ENCODE measurements at places on chromosomes 1 and 21.

GRCh38 chr1:216616425-216616824 is 106.8 kb downstream of the ESRRG start:
- DNase-seq: no peak

DNA sequence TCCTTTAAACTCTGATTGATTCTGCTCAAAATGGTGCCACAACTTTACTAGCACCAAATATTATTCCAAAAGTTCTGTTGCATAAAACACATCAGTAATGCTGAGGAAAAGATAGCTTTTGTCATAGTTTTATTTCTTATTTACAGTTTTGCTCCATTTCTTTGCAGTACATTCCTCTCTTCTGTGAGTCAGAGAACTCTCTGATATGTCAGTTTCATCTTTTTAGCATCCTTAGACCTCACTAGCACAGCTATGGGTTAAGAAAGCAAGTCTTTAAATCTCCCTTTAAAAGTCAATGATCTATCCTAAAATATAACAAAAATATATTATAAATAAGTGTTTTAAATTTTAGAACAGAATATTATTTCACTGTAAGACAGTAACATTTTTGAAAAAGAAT is 356.6 kb upstream of the SNX7 start:
- no peak for DNase-seq

DNA sequence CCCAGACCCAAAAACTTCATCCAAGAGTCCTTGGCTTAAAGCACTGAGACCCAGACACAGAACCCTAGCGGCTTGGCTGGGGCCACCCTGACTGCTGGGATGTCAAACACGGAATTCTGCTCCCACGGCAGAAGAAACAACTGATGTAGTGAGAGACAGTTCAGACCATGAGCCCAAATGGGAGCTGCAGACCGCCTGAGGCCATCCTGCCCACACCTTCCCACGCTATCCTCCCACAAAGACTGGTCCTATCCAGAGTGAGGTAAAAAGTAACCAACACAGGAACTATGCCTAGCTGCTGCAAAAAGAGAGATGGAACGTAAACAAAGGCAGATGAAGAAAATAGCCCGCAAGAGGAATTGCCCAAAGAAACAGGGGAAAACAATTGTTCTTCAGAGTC is 203.3 kb downstream of the PTPRU start:
- DNase-seq: no peak

GRCh38 chr1:156717351-156717750 is 10.9 kb upstream of the METTL25B start:
- no peak for DNase-seq

DNA sequence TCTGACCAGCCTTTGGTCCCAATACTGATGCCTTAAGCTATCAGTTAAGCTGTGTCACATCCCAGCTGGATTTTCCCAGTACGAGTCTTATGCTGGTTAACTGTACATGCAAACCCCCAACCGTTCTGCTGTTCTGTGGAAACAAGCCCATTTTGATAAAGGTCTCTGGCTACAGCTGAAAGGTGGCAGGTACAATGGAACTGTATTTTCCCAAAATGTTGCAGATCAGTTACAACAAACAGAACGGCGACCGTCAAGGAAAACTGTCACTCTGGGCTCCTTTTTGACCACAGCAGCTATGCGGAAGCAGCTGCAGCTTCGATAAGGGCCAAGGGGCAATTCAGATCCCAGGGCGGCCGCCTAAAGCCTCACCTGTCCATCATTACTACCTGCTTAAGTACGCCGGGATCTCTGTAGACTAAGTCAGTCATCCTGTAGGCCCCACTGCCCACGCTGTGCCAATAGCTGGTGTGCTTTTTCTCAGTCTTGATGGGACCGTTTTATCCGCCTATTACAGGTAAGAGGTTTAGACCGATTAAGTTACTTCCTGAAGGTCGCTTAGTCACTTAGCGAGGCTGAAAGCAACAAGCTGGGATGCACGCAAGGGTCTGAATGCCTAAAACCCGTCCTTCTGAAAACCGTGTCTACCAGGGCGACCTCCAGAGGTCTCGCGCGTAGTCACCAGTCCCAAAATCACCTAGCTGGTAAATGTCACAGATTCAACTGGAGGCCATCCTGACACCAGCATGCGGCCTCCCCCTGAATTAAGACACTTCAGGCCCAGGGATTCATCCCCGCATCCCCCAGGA is 11.1 kb upstream of the RAB42 start:
- DNase-seq: peak; percentile 59

DNA sequence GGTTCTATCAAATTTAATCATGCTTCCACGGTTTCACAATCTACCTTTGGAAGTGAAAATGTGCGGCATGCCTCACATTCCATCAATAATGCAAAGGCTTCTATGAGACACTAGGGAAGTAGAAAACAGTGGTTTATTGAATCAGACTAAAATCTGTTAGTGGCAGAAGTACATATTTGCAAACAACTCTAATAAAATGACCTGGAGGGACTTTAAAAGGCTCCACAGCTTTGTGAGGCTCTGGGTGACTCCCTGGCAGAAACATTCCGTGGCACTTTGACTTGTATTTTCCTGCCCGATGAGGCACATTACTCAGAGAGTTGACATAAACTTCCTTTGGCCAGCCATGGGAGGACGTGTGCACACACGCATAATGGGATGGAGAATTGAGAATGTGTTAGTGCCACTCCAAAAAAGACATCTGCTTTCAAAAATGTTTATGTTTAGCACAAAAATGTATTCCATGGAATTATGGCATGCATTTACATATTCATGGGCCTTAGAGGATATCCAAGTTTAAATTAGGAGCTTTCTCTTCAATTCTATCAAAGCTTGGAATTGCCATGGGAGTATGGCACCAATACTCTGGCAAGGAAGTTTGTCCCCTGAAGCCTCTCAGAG is 60.0 kb upstream of the SSX2IP start:
- no peak for DNase-seq

DNA sequence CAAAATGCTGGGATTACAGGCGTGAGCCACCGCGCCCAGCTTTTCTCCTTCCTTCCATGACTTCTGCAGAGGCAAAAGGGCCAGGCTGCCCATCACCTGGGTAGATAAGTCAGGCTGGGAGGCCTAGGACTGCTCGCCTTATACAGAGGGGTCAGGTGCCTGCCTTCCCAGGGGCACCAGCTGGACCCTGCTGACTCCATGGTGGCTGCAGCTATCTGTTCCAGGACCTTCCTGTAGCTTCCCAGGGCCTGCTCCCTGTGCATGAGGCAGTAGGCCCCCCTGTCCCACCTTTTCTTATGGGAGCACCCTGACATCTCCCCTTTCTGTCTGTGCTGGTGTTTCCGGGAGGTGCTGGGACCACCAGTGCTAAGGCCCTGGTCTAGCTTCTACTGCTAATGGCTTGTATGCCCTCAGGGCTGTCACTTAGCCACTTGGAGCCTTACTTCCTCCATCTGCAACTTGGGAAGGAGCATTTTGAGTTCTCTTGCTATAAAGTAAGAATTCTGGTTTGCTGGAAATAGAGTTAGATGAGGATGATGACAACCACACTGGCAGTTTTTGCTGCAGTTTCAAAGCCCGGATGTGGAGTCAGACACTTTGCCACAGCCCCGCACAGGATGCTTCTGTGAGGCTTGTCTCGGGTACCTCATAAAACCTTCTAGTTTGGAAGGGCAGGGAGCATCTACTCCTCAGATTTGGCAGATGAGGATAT is 14.4 kb downstream of the SOX13 start:
- no peak for DNase-seq

- DNase-seq: no peak
Observed at GRCh38 chr1:247146671-247147070, 25.1 kb downstream of the ZNF124 start.

GRCh38 chr1:184285401-184286087 is 101.3 kb upstream of the C1orf21 start:
- no peak for DNase-seq

DNA sequence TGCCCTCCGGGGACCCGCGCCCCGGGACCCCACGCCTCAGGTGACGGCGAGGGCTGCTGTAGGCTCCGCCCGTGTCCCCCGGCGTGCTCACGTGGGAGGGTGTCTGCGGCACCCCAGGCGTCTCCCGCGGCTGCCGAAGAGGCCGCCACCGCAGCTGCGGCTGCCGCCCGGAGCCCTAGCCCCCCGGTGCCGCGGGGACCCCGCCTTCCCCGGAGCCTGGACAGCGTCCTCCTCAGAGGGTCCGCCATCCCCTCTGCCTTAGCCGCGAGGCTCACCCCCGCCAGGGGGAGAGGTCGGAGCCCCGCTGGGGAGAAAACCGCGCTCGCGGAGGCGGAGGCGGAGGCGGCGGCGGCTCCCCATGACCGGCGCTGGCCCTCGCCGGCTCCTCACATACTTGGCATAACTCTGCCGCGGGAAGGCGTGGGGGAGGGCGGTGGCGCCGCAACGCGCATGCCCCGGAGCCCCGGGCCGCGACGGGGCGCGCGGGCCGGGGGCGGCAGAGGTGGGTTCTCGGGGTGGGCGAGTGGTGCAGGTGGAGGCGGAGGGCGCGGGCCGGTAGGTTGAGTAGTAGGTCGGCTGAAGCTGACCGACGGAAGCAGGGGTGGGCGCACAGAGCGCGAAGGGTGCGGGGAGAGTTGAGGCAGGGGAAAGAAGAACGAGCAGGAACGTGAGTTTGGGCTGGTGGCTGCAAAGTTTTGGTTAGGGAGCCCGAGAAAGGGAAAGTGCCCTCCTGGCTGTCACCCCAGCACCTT is 700 bp upstream of the SYDE2 start:
- peak; percentile 66 for DNase-seq

GRCh38 chr1:172885971-172886370 is 164.8 kb downstream of the TNFSF18 start:
- DNase-seq: no peak

DNA sequence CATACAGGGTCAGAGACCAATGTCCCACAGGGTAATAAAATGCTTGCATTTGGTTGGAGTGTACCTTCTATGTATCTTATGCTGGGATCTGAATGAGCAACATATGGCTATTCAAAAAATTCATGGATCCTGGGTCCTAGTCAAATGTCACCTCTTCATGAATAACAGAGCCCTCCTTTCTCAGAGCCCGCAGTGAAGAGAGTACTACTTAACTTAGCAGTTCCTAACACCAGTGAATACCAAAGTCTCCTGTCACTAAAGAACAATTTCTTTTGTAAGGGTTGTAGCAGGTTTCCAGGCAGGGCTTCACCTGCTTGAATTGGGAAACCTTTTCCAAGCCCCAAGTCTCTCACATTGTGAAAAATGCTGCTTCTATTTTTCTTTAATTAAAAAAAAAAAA is 483.0 kb upstream of the DEPDC1 start:
- DNase-seq: no peak

DNA sequence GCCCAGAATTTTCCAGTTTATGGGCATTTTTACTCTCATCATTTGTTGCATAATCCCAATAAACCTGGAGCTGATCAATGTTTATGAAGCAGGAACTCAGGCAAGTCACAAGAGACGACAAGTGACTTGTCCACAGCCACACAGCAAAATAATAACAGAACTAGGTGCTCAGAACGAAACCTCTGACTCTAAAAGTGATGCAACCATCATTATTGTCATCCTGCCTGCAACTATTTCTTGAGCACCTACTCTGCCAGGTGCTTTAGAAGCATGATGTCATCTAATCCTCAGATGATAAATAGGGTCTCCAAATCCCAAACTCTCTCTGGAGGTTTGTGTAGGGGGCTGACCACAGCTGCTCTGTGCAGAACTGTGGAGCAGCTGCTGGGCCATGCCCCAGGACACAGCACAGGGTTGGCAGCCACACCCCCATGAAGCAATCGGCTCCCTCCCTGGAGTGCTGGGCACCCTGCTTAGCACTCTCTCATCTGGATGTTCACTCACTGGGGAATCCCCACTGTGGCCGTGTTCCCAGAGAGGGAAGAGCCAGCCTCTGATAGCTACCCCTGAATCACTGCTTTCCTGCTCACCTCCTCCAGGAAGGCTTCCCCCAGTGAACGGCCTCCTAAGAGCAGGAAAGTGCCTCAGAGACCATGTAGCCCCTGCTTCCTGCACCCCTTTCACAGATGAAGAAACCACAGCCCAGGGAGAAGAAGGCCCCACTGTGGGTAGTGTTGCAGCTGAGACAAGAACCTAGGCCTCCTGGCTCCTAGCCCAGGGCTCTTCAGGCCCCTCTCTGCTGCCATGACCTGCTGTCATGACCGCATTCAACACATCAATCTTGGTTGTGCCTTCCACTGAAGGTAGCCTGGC is 2.1 kb downstream of the TTC22 start:
- peak; percentile 56 for DNase-seq

- DNase-seq: no peak
Observed at GRCh38 chr1:89557956-89558355, 33.3 kb downstream of the LRRC8B start.

DNA sequence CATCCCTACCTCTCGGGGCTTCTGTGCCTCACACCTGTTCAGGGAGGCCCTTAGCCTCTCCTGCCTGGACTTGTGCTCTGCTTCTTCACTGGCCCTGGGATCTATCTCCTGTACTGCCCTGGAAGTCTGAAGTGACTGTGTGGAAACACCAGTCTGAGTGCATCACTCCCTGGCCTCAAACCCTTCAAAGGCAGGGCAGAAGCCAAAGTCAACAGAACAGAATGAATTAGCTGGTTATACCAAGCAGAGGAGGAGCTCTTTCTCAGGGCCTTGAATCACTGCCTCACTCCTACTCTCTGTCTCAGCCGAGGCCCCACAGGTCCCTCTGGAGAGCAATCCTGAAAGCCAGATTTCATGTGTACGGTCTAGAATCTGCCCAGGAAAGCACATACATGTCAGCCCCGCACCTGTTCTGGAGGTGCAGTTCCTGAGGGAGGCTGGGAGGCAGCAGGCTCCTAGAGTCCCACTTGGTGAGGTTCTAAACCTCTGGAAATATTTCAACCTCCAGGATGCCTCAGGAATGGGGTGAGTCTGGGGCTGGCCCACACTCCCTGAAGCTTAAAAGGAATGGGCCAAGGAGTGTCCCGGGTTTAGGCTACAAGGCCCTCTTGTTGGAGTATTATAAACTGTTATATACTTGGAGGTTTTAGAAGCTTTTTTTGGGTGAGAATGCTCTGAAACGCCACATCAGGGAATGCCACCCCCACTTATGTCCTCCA is 98.3 kb downstream of the ABCA4 start:
- DNase-seq: no peak

- DNase-seq: no peak
Observed at GRCh38 chr1:191669629-191670028, 488.6 kb upstream of the RGS18 start.

GRCh38 chr1:156490401-156491032 is 10.1 kb downstream of the MEF2D start:
- no peak for DNase-seq

GRCh38 chr21:28906841-28907240 is 85.8 kb downstream of the LTN1 start:
- no peak for DNase-seq

DNA sequence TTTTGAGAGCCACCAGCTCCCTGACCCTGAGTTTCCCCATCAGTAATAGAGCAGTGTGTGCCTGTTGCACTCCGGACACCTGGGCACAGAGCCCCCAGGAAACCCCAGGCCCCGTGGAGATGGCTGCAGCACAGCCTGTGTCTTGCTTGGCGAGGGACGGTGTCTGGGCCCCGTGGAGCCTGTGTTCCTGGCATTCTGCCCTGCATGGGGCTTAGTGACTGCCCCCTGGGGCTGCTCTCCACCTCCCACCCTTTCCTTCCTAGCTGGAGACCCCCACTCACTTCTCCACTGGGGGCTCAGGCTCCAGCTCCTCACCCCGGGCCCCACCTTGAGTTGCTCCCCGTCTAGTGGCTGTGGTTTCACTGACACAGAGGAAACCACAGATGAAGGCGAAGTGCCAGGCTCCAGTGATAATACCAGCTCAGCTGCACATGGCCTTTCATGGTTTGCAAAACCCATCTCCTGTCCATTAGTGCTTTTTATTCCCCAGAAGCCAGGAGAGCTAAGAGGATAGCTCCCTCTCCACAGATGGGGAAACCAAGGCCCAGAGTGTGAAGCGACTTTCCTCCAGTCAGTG is 39.4 kb downstream of the DMRTB1 start:
- no peak for DNase-seq

Measured in activated CD4-positive, alpha-beta T cell treated with anti-CD3 and anti-CD28 coated beads, Interleukin-2, amount 50 U/mL, for 48 hours (primary cell).